NCI-H1436 (cell line): ENCODE measurements at places on chromosomes 16 and 17.

DNA sequence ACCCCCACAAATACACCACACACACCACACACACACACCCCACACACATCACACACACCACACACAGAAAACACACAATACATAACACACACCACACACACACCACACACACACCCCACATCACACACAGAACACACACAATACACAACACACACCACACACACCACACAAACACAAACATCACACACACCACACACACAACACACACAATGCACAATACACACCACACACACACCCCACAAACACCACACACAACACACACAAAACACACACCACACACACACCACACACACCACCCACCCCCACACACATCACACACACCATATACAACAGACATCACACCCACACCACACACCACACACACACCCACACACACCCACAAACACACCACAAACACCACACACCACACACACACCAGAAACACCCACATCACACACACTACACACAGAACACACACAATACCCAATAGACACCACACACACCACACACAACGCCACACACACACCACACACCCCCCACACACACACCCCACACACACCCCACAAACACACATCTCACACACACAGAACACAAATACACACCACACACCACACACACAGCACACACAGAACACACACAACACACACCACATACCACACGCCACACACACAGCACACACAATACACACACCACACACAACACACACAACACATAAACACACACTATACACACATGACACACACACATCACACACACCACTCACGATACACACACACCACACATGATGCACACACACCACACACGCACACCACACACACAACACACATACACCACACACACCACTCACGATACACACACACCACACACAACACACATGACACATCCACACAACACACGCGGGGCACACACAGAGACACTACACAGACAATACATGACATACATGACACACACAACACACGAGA, 11.0 kb upstream of the GCGR start:
- DNase-seq = no peak

GRCh38 chr17:49746791-49747490, 17.0 kb downstream of the FAM117A start:
- no peak for DNase-seq

- DNase-seq = no peak
These were observed 8.2 kb downstream of the TUBG2 start for GRCh38 chr17:42667088-42667951.

- no peak for DNase-seq
These were observed 761.3 kb upstream of the KIF2B start for GRCh38 chr17:53061446-53061845.

- peak; percentile 59 for DNase-seq
These were observed 7.2 kb downstream of the SPNS3 start for GRCh38 chr17:4440690-4441686.

DNA sequence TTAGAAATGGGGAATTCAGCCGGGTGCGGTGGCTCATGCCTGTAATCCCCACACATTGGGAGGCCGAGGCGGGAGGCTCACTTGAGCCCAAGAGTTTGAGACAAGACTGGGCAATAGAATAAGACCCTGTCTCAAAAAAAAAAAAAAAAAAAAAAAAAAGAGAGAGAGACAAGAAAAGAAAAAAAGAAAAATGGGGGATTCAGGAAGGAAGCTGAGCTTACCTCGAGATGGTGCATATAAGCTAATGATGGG, 150.8 kb upstream of the RPH3AL start:
- DNase-seq = no peak

DNA sequence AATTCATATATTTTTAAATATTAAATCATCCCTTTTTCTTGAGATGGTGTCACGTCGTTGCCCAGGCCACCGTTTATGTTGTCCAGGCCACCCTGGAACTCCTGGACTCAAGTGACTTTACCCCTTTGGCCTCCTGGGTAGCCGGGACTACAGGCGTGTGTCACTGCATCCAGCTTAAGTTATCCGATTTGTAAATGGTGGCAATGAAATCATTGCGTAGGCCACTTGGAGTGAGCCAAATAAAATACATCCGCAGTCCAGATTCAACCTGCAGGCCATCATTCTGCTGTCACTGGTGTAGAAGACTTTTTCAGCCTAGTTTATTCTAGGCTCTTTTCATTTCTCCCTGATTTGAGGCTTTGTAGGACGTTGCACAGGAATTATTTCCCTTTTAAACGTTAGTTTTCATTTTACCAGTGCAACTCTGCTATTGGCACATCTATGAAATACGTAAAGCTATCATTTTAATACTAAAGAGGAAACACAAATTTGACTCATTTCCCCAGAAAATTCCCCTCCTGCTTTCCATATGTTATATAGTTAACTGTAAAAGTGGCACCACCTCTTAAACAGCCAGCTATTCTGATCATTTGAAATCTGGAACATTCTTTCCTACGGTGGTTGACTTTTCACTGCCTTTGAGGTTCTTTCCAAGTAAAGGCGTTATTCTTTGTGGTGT, 449.8 kb downstream of the MAF start:
- DNase-seq = no peak

- DNase-seq = no peak
These were observed 27.4 kb downstream of the CEP95 start for GRCh38 chr17:64534187-64534586.

GRCh38 chr16:12327971-12328726, 351.6 kb downstream of the SNX29 start:
- no peak for DNase-seq

DNA sequence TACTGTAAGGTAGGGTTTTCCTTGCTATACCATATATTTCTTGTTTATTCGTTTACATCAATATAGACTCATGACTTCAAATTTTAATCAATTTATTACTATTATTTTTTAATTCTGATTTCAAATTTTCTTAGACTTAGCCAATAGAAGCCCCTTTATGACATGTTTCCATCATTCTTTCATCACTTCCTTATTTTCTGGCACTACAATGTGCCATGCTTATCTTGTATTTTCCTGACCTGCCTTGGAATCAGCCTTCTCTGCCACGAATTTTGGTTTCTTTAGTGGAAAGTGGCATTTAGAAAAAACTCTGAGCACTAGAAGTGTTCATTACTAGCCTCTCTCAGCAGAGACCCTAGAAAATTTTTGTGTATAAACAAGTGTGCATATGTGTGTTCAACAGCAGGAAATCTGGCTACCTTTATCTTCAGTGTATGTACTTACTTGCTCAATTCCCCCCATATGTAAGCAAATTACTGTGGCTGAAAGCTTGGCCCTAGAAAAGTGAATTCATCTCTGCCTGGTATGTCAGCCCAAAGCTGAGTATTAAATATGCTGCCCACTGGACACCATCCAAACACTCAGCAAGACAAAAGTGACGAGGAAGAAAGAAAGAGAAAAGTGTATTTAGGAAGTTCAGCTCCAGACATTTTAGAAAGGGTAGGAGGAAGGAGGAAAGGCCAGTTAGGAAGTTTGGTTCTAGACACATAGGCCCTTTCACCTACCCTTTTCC, 4.0 kb downstream of the STXBP4 start:
- no peak for DNase-seq

DNA sequence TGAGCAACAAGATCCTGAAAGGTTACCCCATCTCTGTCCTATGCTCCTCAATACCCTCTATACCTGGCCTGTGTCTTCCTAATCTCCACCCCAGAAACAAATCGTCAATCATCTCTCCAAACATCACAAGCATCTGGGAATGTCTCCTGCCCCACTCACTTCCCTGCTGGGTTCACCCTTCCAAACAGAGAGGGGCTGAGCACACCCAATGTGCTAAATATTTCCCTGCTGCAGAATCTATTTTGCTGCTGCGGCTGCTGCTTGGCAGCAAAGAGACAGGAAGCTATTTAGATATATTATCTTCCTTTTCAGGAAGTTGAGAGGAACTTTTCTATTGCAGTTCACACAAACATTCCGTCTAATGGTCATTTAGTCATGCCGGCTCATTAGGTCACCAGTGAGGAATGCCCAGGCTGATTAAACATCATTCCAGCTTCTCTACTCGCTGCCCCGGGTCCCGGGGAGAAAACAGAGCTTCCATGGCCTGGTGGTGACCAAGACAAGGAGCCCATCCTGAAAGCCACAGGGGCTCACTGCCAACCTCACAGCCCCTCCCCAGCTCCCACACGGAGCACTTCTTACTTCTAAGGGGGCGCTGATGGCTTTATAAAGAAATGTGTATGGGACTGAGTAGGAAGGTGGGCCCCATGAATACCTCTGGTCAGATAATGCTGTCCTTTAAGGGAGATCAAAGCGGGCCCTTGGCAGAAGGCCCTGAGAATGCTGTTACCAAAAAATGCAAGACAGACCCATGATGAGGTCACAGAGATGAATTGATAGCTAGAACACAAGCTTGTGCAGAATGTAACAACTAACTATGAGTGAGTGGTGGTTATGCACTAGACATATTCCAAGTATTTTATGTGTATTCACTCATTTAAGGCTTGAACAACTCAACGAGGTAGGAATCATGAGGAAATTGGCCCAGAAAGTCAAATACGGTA, 218.3 kb downstream of the SOX9 start:
- no peak for DNase-seq

- DNase-seq = no peak
These were observed 342.5 kb upstream of the C16orf82 start for GRCh38 chr16:26724189-26724588.

DNA sequence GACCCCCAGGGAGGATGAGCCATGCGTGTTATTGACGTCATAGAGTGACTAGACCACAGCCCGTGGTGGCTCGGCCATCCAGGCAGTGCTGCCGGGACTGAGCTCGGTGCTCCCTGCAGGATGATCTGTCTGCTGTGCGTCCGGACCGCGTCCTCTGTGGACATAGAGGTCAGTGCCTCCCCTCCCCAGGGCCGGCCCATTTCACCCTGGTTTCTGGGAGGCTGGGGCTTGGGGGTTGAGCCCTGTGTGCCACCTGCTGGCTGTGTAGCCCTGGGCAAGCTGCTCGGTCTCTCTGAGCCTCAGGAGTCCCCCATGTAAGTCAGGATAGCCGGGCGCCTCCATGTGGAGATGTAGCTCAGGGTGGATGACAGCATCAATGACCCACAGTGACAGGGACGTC, 8.3 kb downstream of the TSC2 start:
- DNase-seq = no peak

- DNase-seq = no peak
These were observed 21.7 kb upstream of the UBTF start for GRCh38 chr17:44241106-44241624.

- DNase-seq = peak; percentile 80
These were observed at the start of the genes CHTF8 and UTP4 for GRCh38 chr16:69132424-69133252. Gene CHTF8, minus strand, starts transcription at chr16:69132588. Its CDS starts 11,130 bp downstream, at chr16:69121458. Gene UTP4, plus strand, starts transcription at chr16:69132649. Its CDS starts 811 bp downstream, at chr16:69133460.

GRCh38 chr17:47837401-47838039, 3.6 kb downstream of the SCRN2 start:
- no peak for DNase-seq

DNA sequence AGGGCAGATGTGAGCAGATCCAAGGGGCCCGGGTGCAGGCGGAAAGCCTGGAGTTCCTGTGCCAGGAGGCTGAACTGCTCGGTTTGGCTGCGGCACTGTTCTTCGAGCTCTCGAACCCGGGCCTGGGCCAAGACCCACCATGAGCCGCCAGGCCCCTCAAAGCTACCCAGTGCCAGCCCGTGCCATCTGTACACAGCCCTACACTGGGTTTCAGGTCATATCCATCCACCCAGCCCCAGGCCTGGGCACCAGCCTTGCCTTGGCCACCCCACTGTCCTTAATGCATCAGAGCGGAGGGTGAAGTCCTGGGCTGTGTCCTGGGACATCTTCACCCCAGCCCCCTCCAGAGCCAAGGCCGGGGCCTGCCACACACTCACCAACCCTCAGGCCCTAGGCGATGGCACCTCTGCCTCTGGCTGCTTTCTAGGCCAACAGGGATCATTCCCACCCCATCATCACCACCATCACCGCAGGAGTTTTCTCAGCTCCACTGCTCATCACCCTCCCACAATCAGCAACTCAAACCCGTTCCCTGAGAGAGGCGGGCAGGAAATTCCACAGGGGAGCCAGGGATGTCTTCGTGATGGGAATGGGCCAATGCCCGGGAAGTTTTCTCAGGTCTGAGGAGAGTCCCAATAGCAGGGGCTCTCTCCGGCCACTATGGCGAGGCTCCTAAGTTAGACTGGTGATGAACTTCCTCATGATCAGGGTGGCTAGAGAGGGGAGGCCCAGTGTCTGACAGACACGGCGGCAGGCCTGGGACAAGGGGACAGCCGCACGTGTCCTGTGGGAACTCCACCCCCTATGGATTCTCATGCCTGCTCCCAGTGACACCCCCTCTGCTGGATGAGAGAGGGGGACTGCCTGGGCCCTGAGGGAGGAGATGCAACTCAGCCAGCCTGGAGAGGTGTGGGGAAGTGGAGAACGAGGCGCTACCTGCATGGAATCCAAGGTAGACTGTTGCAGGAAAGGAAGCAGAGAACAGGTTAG, 9.1 kb downstream of the TSPOAP1 start:
- no peak for DNase-seq

GRCh38 chr16:784431-784830, 3.8 kb downstream of the RPUSD1 start:
- DNase-seq = no peak

DNA sequence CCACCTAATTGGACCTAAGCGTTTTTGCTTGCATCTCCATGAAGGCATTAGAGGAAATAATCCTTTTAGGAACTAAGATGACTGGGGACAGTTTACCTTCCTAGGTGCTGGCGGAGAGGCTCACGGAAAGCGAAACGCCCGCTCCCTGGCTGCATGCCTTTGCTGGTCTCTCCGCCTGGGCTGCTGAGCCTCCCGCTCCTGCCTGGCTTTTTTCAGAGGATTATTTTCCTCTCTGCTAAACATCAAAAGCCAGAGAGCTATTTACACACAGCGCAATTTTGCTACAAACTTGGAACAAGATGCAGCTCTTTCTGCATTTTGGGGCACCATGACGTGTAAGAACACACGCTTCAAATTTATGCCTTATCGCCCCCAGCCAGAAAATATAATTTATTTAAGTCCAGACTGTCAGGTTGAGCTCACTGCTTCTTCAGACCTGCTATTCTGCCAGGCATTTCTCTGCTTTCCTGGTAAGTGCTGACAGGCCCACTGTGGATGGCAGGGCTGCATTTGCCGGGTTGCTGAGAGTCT, 124.4 kb downstream of the SPACA3 start:
- no peak for DNase-seq

DNA sequence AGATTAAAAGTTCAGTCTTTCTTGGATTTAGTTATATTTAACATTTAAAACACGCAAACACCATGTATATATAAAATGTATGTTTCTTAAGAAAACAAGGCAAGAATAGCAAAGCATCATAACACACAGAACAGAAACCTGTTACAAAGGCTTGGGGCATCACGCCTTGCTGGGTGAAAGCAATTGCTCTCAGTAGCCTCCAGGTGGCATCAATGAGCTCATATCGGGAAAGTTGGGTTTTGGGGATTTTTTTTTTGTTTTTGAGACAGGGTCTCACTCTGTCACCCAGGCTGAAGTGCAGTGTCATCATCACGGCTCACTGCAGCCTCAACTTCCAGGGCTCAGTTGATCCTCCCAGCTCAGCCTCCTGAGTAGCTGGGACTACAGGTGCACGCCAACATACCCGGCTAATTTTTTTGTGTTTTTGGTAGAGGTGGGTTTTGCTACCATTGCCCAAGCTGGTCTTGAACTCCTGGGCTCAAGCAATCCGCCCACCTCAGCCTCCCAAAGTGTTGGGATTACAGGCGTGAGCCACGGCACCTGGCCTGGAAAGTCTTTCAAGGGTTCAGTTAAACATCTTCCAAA, 56.9 kb downstream of the CYB5D2 start:
- DNase-seq = peak; percentile 46
